ENCODE measurements at places on chromosomes 4 and X.

GRCh38 chr4:37938208-37938607, 22.0 kb upstream of the PTTG2 start:
- DNase-seq = no peak

GRCh38 chr4:101850698-101851097, 60.2 kb downstream of the BANK1 start:
- DNase-seq = no peak

- no peak for DNase-seq
Observed at GRCh38 chr4:76615999-76616398, 181.0 kb downstream of the SHROOM3 start.

DNA sequence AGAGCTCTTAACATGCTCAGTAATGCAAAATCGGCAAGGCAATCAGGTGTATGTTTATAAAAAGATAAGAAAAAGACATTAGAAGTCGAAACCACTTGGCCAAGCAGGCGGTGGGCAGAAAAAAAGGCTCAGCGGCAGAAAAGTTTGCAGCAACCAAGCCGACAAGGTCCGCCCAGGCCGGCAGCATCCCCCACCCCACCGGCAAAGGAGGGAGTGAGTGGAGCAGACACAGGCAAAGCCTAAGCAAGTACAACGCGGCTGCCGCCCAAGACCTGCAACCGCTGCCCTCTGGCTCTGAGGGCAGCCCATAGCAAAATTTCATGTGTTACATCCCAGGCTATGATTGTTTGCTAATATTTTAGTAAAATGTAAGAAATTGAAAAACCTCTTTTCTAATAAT, 125.4 kb upstream of the ZCCHC13 start:
- DNase-seq = peak; percentile 85

DNA sequence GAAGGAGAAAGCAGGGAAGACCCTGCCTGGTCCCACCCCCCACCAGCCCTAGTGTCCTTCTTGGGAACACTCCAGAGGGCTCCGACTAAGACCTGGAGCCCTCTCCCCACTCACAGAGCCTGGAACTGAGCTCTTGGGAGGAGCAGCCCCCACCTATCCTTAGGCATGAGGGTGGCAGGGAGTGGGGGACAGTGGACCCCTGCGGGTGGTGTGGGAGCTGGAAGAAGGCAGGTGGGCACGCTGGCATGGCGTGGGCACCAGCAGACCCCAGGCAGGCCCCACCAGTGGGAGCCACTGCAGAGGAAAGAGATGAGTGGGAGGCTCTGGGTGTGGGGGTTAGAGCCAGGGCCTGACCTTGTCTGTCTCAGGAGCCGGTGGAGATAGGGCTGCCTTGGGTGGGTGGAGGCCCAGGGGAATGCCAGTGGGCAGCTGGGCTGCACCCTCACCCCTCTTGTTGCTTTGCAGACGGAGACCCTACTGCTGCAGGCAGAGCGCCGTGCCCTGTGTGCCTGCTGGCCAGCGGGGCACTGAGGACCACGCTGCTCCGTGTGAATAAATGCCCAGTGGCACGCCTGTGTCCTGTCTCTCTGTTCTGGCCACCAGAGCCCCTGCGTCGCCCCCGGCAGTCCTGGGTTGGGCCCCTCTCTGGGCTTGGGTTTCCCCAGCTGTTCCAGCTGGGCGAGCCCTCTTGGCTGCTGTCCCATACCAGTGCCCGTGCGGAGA, 15.6 kb upstream of the NAT8L start:
- peak; percentile 43 for DNase-seq

- no peak for DNase-seq
Observed at GRCh38 chr4:183806341-183806740, 98.8 kb upstream of the STOX2 start.

DNA sequence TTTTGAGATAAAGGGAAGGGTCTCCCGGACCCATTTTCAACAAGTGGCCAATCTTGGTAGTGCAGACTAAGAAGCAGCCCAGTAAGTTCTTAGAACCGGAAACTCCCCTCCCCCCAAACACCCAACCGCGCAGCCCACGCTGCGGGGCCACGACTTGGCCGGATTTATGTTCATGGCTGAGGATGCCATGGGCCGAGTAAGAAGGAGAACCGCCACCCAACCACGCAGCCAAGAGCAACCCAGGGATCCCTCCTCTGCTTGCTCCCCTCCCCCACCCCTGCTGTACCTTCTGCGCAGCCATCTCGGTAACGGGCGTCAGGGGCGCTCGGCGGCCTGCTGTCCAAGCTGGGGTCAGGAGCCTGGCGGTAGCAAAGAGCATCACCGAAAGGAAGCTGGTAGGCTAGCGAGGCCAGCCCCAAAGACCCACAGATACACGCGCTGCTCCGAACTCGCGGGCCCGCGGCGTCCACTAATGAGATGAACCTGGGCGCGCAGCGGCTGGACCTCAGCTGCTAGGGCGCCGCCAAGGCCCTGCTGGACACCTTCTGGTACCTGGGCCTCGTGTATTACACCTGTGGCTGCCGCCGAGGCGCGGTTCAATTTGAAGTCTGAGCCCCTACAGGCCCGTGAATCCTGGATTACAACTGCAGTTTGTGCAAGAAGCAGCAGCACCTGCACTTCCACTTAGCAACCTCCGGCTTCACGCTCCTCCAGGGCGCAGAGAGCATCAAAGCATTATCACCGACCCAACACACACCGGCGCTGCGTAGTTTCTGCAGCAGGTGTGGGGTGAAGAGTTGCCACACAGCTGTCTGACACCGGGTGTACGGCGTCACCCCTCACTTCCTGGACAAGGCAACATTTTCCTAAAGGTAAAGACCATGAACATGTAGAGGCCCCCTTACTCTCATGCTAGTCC, 63.4 kb downstream of the NUDT10 start:
- peak; percentile 61 for DNase-seq

DNA sequence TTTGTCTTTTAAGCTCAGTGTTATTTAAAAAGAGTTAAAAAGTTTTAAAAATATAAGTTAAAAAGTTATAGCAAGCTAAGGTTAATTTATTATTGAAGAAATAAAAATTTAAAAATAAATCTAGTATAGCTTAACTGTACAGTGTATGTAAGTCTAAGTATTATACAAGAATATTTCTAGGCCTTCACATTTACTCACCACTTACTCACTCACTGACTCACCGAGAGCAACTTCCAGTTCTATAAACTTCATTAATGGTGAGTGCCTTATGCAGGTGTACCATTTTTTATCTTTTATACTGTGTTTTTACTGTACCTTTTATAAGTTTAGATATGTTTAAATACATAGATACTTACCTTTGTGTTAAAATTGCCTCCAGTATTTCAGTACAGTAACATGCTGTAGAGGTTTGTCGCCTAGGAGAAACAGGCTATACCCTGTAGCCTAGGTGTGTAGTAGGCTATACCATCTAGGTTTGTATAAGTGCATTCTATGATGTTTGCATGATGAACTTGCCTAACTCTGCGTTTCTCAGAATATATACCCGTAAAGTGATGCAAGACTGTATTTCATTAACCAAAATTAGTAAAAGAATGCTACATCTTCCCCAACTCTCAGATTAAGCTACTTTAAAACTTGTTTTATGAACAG, 202.9 kb downstream of the CFAP299 start:
- DNase-seq = no peak

- no peak for DNase-seq
Observed at GRCh38 chr4:102263024-102263787, 82.1 kb downstream of the SLC39A8 start.

- no peak for DNase-seq
Observed at GRCh38 chrX:68703369-68703768, 55.9 kb downstream of the STARD8 start.

- DNase-seq = no peak
Observed at GRCh38 chrX:137198040-137198439, 164.2 kb upstream of the GPR101 start.

DNA sequence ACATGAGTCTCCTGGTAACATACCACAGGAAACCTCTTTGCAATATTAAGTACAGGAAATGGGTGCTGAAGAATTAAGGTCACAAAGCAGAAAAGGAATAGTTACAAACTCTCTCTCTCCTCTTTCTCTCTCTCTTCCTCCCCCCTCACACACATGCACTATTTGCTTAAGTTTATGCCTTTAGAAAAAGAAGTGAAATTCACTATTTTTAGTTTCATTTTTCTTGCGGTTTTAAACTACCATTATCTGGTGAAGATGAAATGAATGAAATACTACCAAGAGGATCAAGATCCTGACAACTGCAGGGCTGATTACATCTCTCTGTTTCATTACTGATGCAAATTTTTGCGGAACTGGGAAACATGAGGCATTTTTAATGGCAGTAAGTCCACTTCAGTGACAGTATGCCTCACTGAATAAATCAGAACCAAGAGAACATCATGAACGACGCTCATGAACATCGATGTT, 64.3 kb upstream of the FTHL17 start:
- DNase-seq = no peak

GRCh38 chrX:37976153-37976552, 30.2 kb upstream of the SYTL5 start:
- no peak for DNase-seq

- DNase-seq = no peak
Observed at GRCh38 chrX:122777766-122778165, 406.3 kb upstream of the GRIA3 start.

DNA sequence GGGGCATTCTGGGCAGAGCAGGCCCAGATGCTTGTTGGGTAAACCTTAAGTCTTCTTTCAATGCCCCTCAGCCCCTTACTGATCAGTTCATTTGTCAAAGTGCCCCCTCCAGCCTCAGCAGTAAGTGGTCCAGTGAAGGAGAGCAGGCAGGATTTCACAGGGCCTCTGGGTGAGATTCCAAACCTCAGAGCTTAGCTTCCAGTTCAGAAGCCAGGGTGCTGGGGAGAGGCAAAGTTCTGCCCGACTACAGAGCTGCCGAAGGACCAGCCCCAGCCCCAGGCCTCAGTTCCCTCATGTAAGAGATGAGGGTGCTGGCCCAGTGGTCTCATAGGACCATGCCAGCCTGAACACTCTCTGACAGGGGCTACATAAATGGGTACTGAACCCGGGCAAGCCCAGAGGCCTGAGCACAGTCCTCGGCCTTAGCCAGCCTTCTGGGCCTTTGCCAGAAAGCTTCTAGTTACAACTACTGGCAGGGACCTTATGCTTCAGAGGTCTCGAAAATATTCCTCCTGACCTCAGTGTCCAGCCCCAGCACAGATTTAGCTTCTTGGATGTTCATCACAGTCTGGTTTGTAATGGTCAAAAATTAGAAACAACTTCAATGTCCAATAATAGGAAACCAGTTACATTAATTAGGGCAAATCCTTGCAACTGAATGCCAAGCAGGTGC, 851 bp upstream of the RIPPLY1 start:
- no peak for DNase-seq

GRCh38 chr4:43763029-43763610, 685.5 kb downstream of the KCTD8 start:
- DNase-seq = no peak

- DNase-seq = no peak
Observed at GRCh38 chr4:8215001-8215427, 15.9 kb downstream of the SH3TC1 start.

DNA sequence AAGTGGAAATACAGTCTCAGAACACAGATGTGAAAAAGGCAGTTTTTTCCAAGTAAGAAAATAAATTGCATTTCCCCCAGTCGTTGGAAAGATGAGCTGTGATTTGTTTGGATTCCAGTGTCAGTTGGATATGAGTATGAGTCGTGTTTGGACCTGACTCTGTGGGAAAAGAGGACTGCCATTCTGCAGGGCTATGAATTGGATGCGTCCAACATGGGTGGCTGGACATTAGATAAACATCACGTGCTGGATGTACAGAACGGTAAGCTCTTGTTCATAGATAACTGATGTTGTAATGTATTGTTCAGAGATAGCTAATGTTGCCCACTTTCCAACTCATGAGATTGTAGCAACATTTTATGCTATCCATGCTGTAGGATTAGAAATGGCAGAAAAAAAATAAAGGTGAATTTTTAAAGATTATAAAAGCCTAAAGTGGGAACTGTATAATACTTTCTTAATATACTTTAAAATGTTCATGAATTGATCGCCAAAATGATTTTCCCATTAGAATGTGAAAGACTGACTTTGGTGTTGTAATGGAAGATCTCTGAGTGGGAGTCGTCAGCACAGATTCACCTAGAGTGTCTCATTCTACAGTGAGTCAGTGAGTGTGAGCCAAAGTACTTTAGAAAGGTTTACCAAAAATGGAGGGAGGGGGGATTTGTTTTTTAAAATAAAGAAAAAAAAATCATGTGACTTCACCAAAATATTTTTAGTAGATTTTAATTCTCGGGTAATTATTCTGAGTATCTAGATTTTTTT, 178.7 kb downstream of the DCTD start:
- DNase-seq = no peak

- DNase-seq = no peak
Observed at GRCh38 chr4:79513576-79513975, 105.5 kb upstream of the GK2 start.

DNA sequence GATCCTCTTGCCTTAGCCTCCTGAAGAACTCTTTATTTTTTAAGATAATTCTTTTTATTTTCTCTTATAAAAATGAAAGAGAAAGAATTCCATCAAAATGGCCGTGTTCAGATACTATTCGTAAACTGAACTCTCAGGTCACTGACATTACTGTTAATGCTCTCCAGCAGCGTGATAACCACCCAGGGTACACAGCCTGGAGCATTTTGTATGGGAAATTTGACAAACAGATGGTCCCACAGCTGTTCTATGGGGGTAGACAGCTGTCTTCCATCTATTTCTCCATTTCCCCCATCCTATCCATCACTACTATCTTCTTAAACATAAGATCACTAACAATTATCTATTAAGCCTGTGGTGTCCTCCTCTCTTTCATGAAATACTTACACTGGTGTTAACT, 47.8 kb downstream of the SYNPO2 start:
- no peak for DNase-seq

GRCh38 chr4:1751155-1751918, 30.0 kb downstream of the TACC3 start:
- no peak for DNase-seq

DNA sequence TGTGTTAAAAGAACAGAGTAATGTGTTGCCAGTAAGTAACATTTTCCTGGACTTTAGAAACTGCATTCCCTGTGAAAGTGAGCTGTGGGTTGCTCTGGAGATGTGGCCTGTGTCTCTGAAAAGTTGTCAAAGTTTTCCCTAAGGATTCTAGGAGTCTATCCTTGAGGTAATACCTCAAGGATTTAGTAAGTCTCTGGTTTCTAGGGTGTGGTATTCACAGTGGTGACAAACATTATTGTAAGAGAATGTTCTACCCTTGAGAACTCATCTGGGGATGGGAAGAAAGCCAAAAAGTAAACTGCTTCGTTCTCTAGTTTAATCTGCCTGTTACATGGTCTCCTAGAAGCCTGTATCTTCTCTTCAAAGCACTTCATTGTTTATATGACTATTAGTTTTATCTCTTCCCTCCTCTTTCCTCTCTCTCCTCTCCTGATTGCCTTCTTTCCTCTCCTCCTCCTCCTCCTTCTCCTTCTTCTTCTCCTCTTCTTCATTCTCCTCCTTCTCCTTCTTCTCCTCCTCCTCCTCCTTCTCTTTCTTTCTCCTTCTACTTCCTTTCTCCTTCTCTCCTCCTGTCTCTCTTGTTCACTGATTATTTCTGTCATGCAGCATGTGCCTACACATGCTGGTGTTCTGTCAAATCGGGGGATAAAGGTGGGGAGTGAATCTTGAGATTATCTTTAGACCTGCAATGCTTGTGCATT, 321.3 kb downstream of the PTTG2 start:
- no peak for DNase-seq

- DNase-seq = no peak
Observed at GRCh38 chr4:4889781-4890180, 30.3 kb downstream of the MSX1 start.

- no peak for DNase-seq
Observed at GRCh38 chr4:88792821-88793220, 95.2 kb upstream of the NAP1L5 start.

- DNase-seq = no peak
Observed at GRCh38 chr4:3303565-3303824, 10.7 kb downstream of the RGS12 start.

- DNase-seq = no peak
Observed at GRCh38 chr4:93317561-93317960, 511.0 kb upstream of the ATOH1 start.
